Panc1 (cell line): ENCODE measurements at places on chromosomes 1 and 21.

- no peak for DNase-seq
These were observed 32.1 kb downstream of the AK2 start for GRCh38 chr1:33004613-33005012.

- DNase-seq, result no peak
These were observed 27.0 kb downstream of the DNASE2B start for GRCh38 chr1:84425150-84425896.

GRCh38 chr1:119883826-119884225, 12.5 kb downstream of the ADAM30 start:
- DNase-seq, result no peak

GRCh38 chr1:43522776-43523480, 7.8 kb upstream of the PTPRF start:
- DNase-seq, result peak; percentile 84

DNA sequence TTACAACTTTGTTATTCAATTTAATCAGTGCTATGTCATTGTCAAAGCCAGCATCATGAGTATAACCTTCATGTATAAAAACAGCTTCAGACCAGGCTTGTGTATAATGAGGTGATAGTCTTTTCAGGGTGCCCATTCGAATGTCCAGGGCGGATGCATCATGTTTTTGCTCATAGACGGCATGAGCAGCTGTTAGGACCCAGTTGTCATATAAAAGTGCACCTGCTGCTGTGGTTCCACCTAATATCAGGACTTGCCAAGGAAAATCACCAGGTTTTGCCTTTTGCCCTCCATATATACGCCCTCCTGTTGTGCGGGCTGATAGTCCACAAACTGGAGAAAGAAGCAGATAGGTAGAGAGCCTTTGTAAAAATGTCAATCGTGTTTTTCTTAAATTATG, 14.9 kb downstream of the TARDBP start:
- DNase-seq, result no peak

- DNase-seq, result no peak
These were observed 40.0 kb downstream of the ROR1 start for GRCh38 chr1:63813829-63814277.

- DNase-seq, result no peak
These were observed 4.2 kb upstream of the MAN1C1 start for GRCh38 chr1:25612421-25612820.

DNA sequence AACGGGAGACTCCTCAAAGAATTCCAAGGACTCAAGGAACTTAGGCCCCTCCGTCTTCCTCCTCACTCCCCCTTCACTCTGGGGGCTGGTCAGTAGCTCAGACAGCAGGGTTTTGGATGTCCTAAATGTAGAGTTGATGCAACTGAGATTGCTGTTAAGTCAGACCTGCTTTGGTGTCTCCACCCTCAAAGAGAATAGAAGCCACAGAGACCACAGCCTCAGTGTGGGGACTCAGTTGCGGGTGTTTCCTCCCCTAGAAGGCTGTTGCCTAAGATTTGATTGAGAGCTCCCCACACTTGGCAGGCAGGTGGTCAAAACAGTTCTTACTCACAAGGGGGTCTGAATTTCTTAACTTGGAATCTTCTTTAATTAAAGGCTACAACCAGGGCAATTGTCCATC, 7.6 kb downstream of the MAN1C1 start:
- DNase-seq, result no peak

GRCh38 chr1:210321552-210321951, 7.2 kb upstream of the HHAT start:
- DNase-seq, result no peak

DNA sequence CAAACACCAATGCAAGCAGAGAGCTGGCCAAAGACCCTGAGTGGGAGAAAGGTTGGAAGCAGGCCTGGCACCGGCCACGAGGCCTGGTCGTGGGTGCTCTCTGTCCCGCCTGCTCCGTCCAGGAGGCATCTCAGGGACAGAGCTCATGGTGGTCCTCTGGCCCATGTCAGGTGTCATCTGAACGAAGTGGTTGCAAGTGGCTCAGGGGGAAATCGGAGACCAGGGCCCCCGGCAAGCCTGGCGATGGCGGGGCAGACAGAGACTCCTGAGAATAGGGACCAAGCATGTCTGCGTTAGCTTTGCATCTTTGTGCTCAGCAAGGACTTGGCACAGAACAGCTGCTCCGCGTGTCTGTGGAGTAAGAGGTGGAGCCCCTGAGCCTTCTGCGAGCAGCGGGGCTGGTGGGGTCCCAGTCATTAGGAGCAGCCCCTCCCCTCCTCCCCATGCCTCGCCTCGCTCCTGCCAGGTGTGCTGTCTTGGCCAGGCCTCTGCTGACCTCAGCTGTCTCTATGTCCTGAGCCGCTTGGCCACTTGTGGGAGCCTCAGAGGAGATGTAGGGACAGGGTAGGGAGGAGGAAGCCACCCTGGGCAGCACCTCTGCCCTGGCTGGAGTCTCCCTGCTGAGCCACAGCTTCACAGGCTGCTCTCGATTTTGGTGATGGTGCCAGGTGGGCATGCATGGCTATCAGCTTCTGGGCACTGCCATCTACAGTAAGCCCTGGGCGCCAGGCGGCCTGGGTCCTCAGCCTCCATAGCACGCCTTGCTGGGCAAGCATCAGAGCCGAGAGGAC, 362.9 kb upstream of the VAMP3 start:
- no peak for DNase-seq
